ENCODE measurements at places on chromosomes 4 and X.

GRCh38 chr4:5632066-5632440 is 76.3 kb downstream of the EVC2 start:
- DNase-seq, result no peak

GRCh38 chrX:9627922-9628321 is 137.7 kb downstream of the GPR143 start:
- DNase-seq, result no peak

GRCh38 chr4:24884902-24885301 is 27.9 kb downstream of the CCDC149 start:
- no peak for DNase-seq

- DNase-seq, result no peak
Observed at GRCh38 chr4:102169345-102169744, 175.9 kb downstream of the SLC39A8 start.

DNA sequence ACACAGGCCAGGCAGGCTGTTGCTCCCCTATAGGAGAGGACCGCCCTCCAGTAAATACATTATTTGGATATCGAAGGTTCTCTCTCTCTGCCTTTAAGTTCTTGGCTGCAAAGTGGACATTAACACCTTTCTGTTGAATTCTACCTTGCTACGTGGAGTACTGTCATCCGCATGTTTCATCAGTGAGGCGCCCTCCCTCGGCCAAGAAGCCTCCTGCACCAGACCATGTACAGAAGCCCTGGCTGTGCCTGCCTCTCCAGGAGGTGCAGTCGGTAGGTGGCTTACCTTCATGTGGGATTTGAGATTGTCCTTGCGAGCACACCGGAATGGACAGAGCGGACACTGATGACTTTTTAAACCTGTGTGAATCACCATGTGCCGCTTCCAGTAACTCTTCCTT is 46.7 kb downstream of the ZNF827 start:
- DNase-seq, result no peak

Data from fibroblast of mammary gland (primary cell).